ENCODE measurements at places on chromosomes 5 and 9. TPM values are rescaled to one million over a fixed set of nuclear protein-coding genes. Genes with fewer than 3 reads are reported as not detected.

Gene CAPSL
- not detected for polyA plus RNA-seq

Gene DIAPH1
- polyA plus RNA-seq: 89.7 TPM

Gene NEURL1B
- polyA plus RNA-seq: 0.11 TPM

Gene FAM163B
- not detected for polyA plus RNA-seq

Gene SCGB3A1
- polyA plus RNA-seq: not detected

Gene PHF24
- not detected for polyA plus RNA-seq

Gene FGFR4
- 0.20 TPM for polyA plus RNA-seq

Gene SEMA6A
- 1.5 TPM for polyA plus RNA-seq

Gene TICAM2
- polyA plus RNA-seq: 0.60 TPM

Gene MSMP
- not detected for polyA plus RNA-seq
